ENCODE measurements at places on chromosomes 2 and 18.

- no peak for DNase-seq
These were observed 75.6 kb downstream of the ATL2 start for GRCh38 chr2:38301340-38301968.

- peak; percentile 52 for DNase-seq
These were observed 27.1 kb upstream of the TFPI start for GRCh38 chr2:187581125-187581896.

- DNase-seq = no peak
These were observed 296.4 kb upstream of the ACVR2A start for GRCh38 chr2:147548451-147548850.

DNA sequence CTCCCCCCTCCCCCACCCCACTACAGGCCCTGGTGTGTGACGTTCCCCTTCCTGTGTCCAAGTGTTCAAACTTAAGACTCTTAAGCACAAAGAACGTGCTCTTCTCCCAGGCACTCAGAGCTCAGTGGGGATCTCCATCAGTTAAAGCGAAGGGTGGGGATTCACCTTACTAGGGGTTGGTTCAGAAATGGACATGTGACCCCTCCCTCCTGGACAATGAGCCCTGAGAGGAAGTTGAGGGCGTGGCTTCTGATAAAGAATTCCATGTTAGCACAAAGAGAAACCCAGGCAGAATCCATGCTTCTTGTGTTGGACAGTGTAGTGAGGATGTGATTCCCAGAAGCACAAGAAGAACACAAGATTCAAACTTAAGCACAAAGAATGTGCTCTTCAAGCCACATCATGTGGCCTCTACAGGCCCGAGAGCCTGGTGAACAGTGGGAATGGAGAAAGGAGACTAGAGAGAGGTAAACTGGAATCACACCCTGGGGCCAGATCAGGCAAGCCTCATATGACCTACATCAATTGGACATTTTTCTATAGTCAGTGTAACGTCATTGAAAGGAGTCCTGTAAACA is 78.1 kb upstream of the TTC39C start:
- peak; percentile 20 for DNase-seq

- peak; percentile 95 for DNase-seq
These were observed 68.5 kb downstream of the CTIF start for GRCh38 chr18:48607056-48607984.

GRCh38 chr2:16774980-16775898 is 109.6 kb upstream of the CYRIA start:
- DNase-seq = no peak

GRCh38 chr2:170298115-170298514 is 120.2 kb downstream of the MYO3B start:
- no peak for DNase-seq

- no peak for DNase-seq
These were observed 51.3 kb upstream of the DNAH7 start for GRCh38 chr2:196119926-196120325.

Data from EH (cell line).